A172 (cell line): ENCODE measurements at places on chromosomes 5 and 9. TPM values are rescaled to one million over a fixed set of nuclear protein-coding genes. Genes with fewer than 3 reads are reported as not detected.

- no peak for DNase-seq
Measured at GRCh38 chr5:168974082-168974481, 326.9 kb downstream of the SLIT3 start.

SLC34A3 gene
- 1.1 and 1.6 TPM in 2 replicates for total RNA-seq

OLFML2A gene
- 12.0 and 18.0 TPM in 2 replicates for total RNA-seq

DNA sequence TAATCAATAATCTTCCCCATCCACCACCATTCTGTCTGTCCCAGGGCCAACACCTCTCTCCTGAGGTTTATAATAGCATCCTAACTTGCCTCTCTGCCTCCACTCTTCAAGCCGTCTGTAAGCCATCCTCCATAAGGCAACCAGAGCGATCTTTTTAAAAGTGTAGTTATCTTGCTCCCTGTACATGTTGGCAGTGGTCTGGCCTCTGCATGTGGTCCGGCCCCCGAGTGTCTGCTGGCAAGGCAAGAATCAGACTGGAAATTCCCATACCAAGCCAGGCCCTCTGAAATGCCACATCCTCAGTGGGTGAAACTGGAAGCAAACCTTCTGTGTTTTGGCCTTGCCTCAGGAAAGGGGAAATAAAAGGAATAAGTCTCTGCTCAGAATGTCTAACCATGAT, 17.0 kb downstream of the TTLL11 start:
- no peak for DNase-seq

MYMK gene
- not detected in 2 replicates for total RNA-seq

GRCh38 chr5:128213833-128214232, 130.3 kb downstream of the SLC12A2 start:
- no peak for DNase-seq

QRFP gene
- not detected in 2 replicates for total RNA-seq

- DNase-seq: no peak
Measured at GRCh38 chr5:93192683-93193082, 388.3 kb downstream of the NR2F1-AS1 start.

- no peak for DNase-seq
Measured at GRCh38 chr9:137030006-137030405, 1.9 kb downstream of the FUT7 start.

DNA sequence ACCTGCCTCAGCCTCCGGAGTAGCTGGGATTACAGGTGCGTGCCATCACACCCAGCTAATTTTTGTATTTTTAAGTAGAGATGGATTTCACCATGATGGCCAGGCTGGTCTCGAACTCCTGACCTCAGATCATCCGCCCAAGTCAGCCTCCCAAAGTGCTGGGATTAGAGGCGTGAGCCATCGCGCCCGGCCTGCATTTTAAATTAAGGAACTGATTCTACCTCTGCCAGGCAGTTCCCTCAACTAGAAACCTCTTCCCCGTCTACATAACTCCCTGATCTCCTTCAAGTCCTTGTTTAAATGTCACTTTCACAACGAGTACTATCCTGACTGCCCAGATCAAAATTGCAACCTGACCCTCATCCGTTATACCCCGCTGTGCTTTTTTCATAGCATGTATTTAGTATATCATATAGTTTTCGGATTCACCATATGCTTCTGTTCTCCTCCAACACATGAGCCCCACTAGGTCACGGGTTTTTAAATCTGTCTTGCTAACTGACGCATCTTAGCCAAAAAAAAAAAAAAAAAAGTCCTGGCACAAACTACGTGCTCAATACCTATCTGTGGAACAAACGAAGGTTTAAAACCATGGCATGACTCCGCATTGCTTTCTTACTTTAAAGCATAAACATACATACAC, 858 bp upstream of the SOWAHA start:
- DNase-seq: no peak

DNA sequence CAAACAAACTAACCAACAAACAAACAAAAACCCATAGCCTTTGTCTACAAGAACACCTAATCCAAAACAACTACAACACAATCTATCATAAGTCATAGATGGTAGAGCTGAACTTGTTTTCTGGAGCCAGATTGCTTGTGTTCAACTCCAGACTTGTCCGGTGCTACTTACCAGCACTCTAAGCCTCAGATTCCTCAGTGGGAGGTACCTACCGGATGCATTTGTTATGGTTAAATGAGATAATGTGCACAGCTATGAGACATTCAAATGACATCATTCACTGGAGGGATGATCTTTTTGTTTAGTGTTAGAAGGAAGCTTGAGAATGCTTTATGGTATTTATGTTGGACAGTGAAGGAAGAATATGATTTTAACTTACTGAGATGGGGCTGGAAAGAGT, 592.9 kb upstream of the C9orf72 start:
- DNase-seq: no peak

GRCh38 chr5:149149942-149150341, 8.6 kb downstream of the ABLIM3 start:
- DNase-seq: no peak

- DNase-seq: no peak
Measured at GRCh38 chr9:97723819-97724218, 26.7 kb upstream of the XPA start.

ST6GALNAC6 gene
- 40.6 and 61.6 TPM in 2 replicates for total RNA-seq

- no peak for DNase-seq
Measured at GRCh38 chr9:5646116-5646515, 17.2 kb downstream of the RIC1 start.

MEIKIN gene
- total RNA-seq: not detected in 2 replicates

SPINK5 gene
- 0.34 and 1.1 TPM in 2 replicates for total RNA-seq

GRCh38 chr5:15691521-15691920, 191.5 kb downstream of the FBXL7 start:
- DNase-seq: no peak

FBLL1 gene
- 0.17 TPM in 1 of 2 replicates, not detected in the other for total RNA-seq

TLR4 gene
- total RNA-seq: 11.6 and 18.5 TPM in 2 replicates

NTNG2 gene
- total RNA-seq: 3.8 and 5.7 TPM in 2 replicates

- no peak for DNase-seq
Measured at GRCh38 chr9:5786370-5787127, 46.4 kb downstream of the ERMP1 start.

GRCh38 chr9:4144869-4145268, 155.0 kb downstream of the GLIS3 start:
- no peak for DNase-seq

DNA sequence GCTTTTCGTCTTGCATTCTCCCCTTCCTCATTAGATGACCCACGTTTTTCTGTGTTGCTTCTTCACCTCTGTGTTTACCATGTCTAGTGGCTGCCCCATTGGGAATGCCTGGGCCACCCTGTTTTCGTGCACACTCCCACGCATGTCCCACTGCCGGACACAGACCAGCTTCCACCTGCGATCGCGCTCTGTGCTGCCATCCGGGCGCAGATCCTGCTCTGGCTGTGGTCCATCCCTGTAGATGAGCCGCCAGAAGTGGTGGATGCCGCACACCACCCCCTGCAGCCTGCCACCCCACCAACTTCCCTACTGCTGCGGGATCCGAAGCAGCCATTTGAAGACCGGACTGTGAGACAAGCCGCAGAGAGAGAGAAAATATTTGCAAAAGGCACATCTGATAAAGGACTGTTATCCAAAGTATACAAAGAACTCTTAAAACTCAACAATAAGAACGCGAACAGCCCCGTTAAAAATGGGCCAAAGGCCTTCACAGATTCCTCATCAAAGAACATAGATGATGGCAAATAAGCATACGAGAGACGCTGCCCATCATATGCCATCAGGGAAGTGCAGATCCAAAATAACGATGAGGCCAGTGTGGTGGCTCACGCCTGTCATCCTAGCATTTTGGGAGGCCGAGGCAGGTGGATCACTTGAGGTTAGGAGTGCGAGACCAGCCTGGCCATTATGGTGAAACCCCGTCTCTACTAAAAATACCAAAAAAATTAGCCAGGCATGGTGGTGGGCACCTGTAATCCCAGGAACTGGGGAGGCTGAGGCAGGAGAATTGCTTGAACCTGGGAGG, 163.7 kb downstream of the COL23A1 start:
- DNase-seq: no peak

TAF11L5 gene
- total RNA-seq: not detected in 2 replicates

GPR150 gene
- total RNA-seq: not detected in 2 replicates

GRCh38 chr9:26975728-26976707, 19.8 kb downstream of the IFT74 start:
- DNase-seq: peak; percentile 65

GRCh38 chr9:37729499-37729898, 24.1 kb upstream of the TRMT10B start:
- DNase-seq: no peak

DNA sequence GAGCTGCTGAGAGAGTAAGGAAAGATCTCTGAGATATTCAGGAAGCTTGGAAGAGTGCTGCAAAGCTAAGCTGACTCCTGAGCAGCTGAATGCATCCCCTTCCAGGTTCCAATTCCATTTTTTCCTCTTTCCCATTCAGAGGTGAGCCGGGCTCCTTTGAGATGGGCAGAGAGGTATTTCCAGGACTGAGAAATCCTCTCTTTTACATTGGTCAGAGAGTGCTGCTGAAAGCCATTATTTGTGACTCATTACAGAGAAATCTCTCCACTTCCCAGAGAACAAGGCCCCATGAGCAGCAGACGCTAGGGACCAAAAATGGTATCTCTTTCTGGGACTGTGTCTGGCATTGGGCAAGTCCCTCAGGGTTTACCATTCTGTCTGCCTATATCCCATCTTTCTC, 3.7 kb downstream of the MCTP1 start:
- DNase-seq: peak; percentile 73
